ENCODE measurements at places on chromosomes 16 and 17. TPM values are rescaled to one million over a fixed set of nuclear protein-coding genes. Genes with fewer than 3 reads are reported as not detected.

GRCh38 chr17:7572338-7572587, 7.2 kb upstream of the CD68 start:
- no peaks in the 10 kb centered on the region for H3K36me3 ChIP-seq
- peaks cover 12% of the 10 kb centered on the region for H3K4me1 ChIP-seq
- H3K27me3 ChIP-seq = no peaks in the 10 kb centered on the region
- H3K4me3 ChIP-seq = peak overlapping the region; percentile 50
- peak overlapping the region; percentile 99 for H3K27ac ChIP-seq

GRCh38 chr17:31733326-31733725, 125.7 kb downstream of the COPRS start:
- DNase-seq = no peak
- H3K4me1 ChIP-seq = no peaks in the 10 kb centered on the region
- H3K27me3 ChIP-seq = no peaks in the 10 kb centered on the region
- H3K4me3 ChIP-seq = no peak overlapping the region
- H3K27ac ChIP-seq = no peak overlapping the region
- H3K36me3 ChIP-seq = no peaks in the 10 kb centered on the region

DNA sequence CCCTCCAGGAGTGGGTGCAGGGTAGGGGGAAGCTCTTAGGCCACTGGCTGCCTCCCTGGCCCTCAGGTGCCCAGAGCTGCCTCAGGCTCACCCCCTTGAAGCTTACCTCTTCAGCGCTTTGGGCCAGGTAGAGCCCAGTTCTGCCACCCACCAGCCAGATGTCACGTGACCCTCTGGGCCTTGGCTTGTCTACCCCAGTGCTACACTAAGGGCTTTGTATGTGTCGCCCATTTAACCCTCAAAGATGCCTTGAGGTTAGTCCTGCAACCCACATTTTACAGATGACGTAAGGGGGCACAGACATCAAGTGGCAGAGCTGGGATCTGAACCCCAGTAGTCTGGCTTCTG, 3.4 kb downstream of the HAS3 start:
- no peak for DNase-seq
- H3K27ac ChIP-seq = no peak overlapping the region
- H3K36me3 ChIP-seq = no peaks in the 10 kb centered on the region
- H3K27me3 ChIP-seq = no peaks in the 10 kb centered on the region

DNA sequence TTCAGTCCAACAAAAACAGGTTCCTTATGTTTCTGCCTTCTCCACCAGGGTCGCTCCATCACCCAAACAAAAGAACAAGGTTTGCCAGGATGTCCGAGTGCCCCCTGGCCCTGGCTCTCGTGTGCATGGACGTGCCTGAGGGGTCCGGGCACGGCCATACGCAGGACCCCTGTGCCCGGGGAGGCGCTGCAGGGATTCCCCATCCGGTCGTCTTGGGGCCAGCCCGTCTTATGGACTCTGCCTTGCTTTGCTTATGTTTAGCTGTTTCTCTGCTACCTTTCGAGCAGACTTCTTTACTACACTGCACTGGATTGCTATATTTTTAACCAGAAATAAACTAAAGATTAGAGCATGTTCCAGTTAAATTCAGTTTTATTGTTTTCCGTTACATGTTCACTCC, 68.0 kb downstream of the KLHDC4 start:
- no peak overlapping the region for H3K27ac ChIP-seq
- DNase-seq = no peak
- H3K27me3 ChIP-seq = no peaks in the 10 kb centered on the region
- no peak overlapping the region for H3K4me3 ChIP-seq

DNA sequence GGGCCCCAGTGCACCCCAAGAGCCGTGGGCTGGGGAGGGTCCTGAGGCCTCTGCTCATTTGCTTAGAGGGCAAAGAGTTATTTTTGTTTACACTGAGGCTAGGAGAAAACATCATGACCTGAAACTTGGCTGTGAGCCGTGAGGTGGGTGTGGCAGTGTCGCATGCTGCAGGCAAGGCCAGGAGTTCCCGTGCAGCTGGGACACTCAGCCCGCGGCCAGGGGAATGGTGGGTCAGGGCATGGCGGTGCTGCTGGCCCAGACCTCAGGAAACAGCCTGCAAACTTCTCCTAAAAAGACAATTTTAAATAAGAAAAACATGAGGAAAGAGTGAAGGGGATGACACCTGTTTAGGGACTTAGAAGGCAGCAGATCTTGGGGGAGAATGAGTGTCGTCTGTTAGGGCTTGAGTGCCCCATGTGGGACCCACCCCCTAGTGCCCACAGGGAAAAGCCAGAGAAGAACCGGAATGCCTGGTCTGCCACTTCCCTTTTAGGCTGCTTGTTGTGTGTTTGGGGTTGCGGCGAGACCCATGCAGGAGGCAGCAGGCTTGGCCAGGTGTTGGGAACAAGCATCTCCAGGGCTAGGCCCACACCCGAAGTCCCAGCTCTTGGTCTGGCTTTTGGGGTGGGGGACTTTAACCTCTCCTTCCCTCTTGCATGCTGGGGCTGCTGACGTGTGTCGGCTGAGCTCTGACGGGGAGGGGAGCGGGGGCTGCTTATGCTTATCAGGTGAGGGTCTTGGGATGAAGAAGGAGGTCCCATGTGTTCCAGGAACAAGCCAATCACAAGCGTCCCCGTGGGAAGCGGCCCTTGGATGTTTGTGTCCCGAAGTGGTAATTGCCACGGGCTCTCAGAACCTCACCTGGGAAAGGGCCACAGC, 80.9 kb upstream of the GNG13 start:
- no peak for DNase-seq
- no peak overlapping the region for H3K27ac ChIP-seq
- no peaks in the 10 kb centered on the region for H3K4me1 ChIP-seq
- no peak overlapping the region for H3K4me3 ChIP-seq
- no peaks in the 10 kb centered on the region for H3K36me3 ChIP-seq
- no peaks in the 10 kb centered on the region for H3K27me3 ChIP-seq

GRCh38 chr16:8963010-8963820, 491 bp downstream of the USP7 start:
- no peaks in the 10 kb centered on the region for H3K36me3 ChIP-seq
- peaks cover 18% of the 10 kb centered on the region for H3K4me1 ChIP-seq
- H3K27ac ChIP-seq = no peak overlapping the region
- no peaks in the 10 kb centered on the region for H3K27me3 ChIP-seq
- DNase-seq = peak; percentile 24
- peak overlapping the region; percentile 83 for H3K4me3 ChIP-seq

- peaks cover 3% of the 10 kb centered on the region for H3K36me3 ChIP-seq
- H3K27ac ChIP-seq = peak overlapping the region; percentile 64
- peaks cover 8% of the 10 kb centered on the region for H3K4me1 ChIP-seq
- DNase-seq = peak; percentile 51
- peak overlapping the region; percentile 47 for H3K4me3 ChIP-seq
- no peaks in the 10 kb centered on the region for H3K27me3 ChIP-seq
These were observed 593 bp upstream of the WDR45B start for GRCh38 chr17:82648742-82649331.

GRCh38 chr16:11966173-11966572, 1.2 kb downstream of the TNFRSF17 start:
- no peak overlapping the region for H3K4me3 ChIP-seq
- no peaks in the 10 kb centered on the region for H3K27me3 ChIP-seq
- H3K36me3 ChIP-seq = no peaks in the 10 kb centered on the region
- H3K4me1 ChIP-seq = no peaks in the 10 kb centered on the region
- no peak for DNase-seq

DNA sequence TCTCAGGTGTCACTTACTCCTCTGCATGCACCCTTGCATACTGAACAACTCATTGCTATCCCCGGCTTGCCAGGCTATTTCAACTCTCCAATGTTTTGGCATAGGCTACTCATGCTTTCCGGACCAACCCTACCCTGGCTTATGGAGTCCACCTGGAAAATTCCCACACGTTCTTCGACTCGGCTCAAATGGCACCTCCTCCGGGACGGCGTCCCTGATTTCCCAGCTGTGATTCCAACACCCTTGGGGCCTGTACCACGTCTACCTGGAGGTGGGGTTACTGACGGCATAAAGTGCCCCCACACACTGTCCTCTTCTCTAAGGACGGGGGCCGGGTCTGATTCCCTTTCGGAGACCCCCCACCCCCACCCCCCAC, 498 bp downstream of the SMYD4 start:
- H3K36me3 ChIP-seq = no peaks in the 10 kb centered on the region
- H3K27me3 ChIP-seq = no peaks in the 10 kb centered on the region
- H3K4me1 ChIP-seq = no peaks in the 10 kb centered on the region
- H3K27ac ChIP-seq = peak overlapping the region; percentile 67

- peaks cover 1% of the 10 kb centered on the region for H3K36me3 ChIP-seq
- peak overlapping the region; percentile 42 for H3K27ac ChIP-seq
- no peak for DNase-seq
- H3K27me3 ChIP-seq = no peaks in the 10 kb centered on the region
- H3K4me1 ChIP-seq = peaks cover 45% of the 10 kb centered on the region
These were observed 47.1 kb downstream of the TEX2 start for GRCh38 chr17:64216000-64216337.

DNA sequence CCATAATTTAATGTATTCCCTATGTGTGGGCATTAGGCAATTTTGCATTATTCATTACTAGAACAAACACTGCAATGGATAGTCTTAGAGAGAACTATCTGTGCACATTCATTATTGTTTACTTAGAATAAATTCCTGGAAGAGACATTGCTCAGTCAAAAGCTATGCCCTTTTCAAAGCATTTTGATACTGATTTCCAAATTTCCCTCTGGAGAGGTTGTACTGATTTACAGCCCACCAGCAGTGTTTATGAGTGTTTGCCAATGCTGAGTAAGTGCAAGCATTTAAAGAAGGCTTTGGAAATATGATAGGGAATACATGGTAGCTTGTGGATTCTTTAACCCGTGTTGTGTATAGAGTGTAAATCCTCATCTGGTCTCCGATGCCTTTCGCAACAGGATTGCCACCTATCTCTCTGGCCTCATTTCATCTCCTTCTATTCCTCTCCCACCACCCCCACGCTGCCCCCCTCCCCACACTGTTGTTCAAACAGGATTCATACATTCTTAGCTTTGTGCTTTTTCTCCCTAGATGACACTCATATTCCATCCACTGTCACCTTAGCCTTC, 33.4 kb upstream of the MMD start:
- DNase-seq = peak; percentile 74
- H3K27ac ChIP-seq = peak overlapping the region; percentile 84
- H3K4me1 ChIP-seq = peaks cover 54% of the 10 kb centered on the region

DNA sequence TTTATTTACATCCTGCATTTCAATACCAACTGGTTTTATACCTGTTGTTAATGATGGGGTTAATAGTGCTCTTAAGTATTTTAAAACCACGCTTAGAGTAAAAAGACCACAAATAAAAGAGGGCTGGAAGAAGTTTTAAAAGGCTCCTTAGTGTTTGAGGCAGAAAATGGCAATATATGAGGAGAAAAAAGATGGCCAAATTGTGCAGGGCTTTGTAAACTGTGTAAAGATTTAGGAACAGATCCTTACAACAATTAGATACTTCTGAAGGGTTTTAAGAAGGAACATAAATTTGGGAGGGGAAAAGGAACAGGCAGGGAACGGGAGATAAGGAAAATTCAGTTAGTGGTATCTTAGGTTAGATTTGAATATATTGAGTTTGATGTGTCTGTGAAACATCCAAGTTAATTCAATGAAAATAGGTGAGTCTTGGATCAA, 12.7 kb downstream of the CDC27 start:
- no peaks in the 10 kb centered on the region for H3K36me3 ChIP-seq
- H3K4me1 ChIP-seq = peaks cover 6% of the 10 kb centered on the region
- no peak for DNase-seq
- H3K27ac ChIP-seq = no peak overlapping the region

GRCh38 chr17:2230877-2231276, 72.7 kb downstream of the SMG6 start:
- H3K27ac ChIP-seq = no peak overlapping the region
- H3K4me1 ChIP-seq = no peaks in the 10 kb centered on the region
- no peak overlapping the region for H3K4me3 ChIP-seq
- H3K27me3 ChIP-seq = no peaks in the 10 kb centered on the region

DNA sequence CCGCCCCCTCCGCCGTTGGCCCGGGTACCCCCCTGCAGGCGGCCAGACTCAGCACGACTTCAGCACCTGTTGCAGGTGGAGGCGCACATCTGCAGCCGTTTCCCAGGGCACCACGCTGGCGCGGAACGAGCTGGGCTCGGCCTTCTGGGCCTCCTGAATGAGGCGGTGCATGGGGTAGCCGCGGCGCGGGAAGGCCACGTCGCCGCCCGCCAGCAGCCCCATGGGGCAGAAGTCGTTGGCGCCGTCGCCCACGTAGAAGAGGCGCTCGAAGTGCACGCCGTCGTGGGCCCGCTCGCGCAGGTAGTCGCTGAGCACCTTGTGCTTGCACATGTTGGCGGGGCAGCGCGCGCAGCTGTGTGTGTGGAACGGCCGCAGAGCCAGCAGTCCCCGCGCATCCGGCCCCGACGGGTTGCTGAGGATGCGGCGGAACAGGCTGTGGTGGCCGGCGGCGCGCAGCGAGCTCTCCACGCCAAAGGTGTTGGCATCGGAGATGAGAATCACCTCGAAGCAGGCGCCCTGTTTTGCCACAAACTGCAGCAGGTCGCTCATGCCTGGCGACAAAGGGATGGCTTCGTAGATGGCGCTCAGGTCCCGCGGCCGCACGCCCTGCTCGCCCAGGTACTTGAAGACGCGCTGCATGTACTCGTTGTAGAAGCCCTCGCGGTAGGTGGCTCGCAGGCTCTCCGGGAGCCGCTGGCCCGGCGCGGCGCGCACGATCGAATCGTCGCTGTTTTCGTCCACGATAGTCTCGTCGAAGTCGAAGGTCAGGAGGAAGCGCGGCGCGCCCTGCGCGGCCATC, 6.2 kb downstream of the PHOSPHO1 start:
- H3K27ac ChIP-seq = no peak overlapping the region
- H3K27me3 ChIP-seq = peaks cover 9% of the 10 kb centered on the region
- H3K36me3 ChIP-seq = no peaks in the 10 kb centered on the region
- DNase-seq = peak; percentile 86

GRCh38 chr17:76688165-76688622, 22.6 kb downstream of the MXRA7 start:
- DNase-seq = no peak
- no peaks in the 10 kb centered on the region for H3K36me3 ChIP-seq
- H3K4me3 ChIP-seq = no peak overlapping the region
- peaks cover 30% of the 10 kb centered on the region for H3K4me1 ChIP-seq
- no peaks in the 10 kb centered on the region for H3K27me3 ChIP-seq

GRCh38 chr16:58107709-58108108, 21.5 kb downstream of the CFAP20 start:
- no peak overlapping the region for H3K4me3 ChIP-seq
- DNase-seq = no peak
- H3K4me1 ChIP-seq = no peaks in the 10 kb centered on the region
- no peaks in the 10 kb centered on the region for H3K36me3 ChIP-seq
- H3K27ac ChIP-seq = no peak overlapping the region

Gene MEOX1
- total RNA-seq = 0.72 TPM

Gene KCTD19
- total RNA-seq = not detected

Gene TPSG1
- total RNA-seq = not detected

Gene CLEC10A
- total RNA-seq = not detected

Gene RUNDC3A
- total RNA-seq = 0.34 TPM

Gene GPR142
- not detected for total RNA-seq

Gene TK1
- total RNA-seq = 190 TPM

Gene SLC6A2
- total RNA-seq = not detected

Gene TBC1D28
- not detected for total RNA-seq

Gene ICAM2
- 1.9 TPM for total RNA-seq

Gene NPIPB6
- total RNA-seq = 1.4 TPM

Gene TERB1
- total RNA-seq = not detected

Gene ADAM11
- total RNA-seq = 2.3 TPM

Measured in Caco-2 (cell line).